ENCODE measurements at places on chromosomes 5 and 9. TPM values are rescaled to one million over a fixed set of nuclear protein-coding genes. Genes with fewer than 3 reads are reported as not detected.

The BTNL8 gene
- not detected for total RNA-seq

The AGXT2 gene
- not detected for total RNA-seq

- no peak for DNase-seq
These were observed 80.8 kb upstream of the RNU6ATAC start for GRCh38 chr9:134245179-134245578.

DNA sequence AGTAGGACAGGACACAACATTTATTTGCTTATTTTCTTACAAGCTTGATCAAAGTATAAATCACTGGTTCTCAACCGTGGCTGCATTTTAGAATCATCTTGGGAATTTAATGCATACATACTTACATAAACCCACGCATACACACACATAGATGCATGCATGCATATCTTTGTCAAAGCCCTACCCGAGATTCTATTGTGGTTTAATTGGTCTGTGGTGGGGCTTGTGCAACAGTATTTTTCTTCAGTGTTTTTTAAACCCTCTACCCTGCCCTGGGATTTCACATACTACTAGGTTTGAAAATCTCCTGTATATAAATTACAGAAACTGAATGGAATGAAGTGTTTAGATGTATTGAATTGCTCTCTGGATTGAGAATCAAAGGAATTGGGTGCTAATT is 1166.2 kb downstream of the MAT2B start:
- DNase-seq = no peak

Data from activated CD4-positive, alpha-beta T cell treated with anti-CD3 and anti-CD28 coated beads, Interleukin-2, amount 10 ng/mL, durations not matched to agents 7 days and 5 days (primary cell).